ENCODE measurements at places on chromosomes 5 and 9.

GRCh38 chr9:126423142-126423915 lies 96.7 kb downstream of the MVB12B start:
- no peak for DNase-seq

DNA sequence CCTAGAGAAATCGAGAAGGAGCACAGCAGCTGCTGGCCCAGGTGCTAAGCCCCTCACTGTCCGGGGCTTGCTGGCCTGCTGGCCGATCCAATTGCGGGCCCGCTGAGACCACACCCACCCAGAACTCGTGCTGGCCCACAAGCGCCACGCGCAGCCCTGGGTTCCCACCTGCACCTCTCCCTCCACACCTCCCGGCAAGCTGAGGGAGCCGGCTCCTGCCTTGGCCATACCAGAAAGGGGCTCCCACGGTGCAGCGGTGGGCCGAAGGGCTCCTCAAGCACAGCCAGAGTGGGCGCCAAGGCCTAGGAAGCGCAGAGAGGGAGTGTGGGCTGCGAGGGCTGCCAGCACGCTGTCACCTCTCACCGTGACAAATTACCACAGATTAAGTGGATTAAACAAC lies 6.8 kb upstream of the BNC2 start:
- DNase-seq, result no peak

- no peak for DNase-seq
Measured at GRCh38 chr9:26231391-26231790, 553.1 kb upstream of the TUSC1 start.

DNA sequence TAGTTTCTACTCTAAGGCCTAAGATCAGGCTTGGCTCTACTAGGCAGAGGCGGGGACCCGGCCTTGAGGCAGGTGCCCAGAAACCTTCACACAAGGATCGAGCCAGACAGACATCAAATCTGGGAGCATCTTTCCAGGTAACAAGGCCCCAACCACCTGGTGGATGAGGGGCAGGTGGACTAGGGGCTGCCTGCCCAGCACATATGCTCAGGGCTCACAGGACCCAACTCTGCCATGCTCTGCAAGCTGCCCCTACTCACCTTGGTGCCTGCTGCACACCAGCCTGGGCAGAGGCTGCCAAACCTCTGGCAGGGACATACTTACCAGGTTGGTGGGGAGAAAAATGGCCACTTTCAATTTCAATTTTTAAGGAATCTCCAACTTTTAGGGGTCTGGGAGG lies 2.2 kb upstream of the ZNF618 start:
- DNase-seq, result no peak

- DNase-seq, result no peak
Measured at GRCh38 chr9:2838371-2839000, 5.4 kb downstream of the PUM3 start.

DNA sequence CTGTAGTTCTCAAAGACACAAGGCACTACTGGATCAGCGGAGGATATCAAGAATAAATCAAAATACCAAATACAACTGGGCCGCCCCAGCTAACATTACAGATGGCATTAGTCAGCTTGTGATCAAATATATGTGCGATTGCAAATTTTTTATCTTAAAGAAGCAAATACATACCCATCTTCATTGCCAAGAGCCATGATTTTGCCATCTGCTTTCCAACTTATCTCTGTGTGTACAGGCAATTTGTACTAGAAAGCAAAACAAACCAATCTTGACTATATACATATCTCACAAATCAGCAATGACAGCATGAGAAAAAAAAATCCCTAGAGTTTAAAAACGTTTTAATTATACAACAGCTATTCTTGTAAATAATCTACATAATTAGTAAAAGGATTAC lies 20.3 kb downstream of the GEMIN5 start:
- DNase-seq, result no peak

DNA sequence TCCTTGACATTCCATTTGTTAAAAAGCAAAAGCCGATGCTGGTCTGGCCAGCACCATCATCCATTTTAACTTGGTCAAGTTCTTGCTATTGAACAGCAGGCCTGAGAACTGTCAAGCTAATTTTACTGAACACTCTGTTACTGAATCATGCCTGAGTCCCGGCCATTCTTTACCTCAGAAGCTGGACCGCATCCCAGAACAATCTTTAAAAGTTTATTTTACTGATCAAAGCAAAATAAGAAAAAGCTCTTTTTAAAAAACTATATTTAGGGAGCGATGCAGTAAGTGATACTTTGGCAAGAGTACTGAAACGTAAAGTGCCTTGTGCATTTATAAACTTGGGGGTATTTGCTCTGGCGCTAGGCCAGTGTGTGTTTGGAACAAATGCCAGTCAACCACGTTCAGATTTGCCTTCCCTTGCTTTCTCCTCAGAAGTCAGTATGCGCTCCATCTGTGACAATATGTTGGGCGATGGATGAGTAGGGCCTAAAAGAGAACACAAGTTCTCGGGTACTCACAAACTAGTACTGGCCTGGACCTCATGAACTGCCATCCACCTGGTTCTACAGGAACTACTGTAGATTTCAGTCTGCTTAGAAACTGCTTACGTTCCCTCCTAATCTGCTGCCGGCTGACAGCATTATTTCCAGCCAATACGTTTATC lies 161.9 kb downstream of the MAPKAP1 start:
- DNase-seq, result no peak

- no peak for DNase-seq
Measured at GRCh38 chr5:4095918-4096630, 500.4 kb downstream of the IRX1 start.

DNA sequence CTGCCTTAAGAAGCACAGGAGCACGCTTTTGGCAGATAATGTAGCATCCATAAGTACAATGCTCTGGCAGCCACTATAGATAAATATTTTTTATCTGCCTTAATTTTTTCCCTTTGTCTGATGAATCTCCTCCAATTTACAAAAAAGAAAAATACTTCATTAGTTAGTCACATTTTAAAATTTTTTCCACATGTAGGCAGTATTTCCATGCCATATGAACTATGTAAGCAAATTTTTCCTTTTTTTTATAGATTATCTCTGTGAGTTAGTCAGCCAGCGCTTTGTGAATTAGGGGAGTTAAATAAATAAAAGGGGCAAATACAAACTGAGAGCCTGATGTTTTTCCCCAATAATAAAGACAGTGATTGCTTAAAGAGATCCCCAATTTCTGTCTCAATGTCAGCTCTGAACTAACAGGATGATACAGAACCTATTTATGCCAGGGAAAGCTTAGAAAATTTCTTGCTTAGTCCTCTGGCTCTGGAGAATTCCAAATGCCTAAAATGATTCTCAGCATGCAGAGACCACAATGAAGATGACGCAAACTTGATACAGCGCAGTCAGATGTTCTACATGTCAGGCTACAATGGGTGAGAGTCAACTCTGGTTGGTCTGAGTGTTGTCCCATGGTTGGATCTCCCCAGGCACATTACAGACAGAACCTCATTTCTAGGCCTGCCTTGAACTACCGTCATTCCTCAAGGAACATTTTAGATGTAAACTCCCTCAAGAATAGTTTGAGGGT lies 390.4 kb upstream of the CDH6 start:
- no peak for DNase-seq

DNA sequence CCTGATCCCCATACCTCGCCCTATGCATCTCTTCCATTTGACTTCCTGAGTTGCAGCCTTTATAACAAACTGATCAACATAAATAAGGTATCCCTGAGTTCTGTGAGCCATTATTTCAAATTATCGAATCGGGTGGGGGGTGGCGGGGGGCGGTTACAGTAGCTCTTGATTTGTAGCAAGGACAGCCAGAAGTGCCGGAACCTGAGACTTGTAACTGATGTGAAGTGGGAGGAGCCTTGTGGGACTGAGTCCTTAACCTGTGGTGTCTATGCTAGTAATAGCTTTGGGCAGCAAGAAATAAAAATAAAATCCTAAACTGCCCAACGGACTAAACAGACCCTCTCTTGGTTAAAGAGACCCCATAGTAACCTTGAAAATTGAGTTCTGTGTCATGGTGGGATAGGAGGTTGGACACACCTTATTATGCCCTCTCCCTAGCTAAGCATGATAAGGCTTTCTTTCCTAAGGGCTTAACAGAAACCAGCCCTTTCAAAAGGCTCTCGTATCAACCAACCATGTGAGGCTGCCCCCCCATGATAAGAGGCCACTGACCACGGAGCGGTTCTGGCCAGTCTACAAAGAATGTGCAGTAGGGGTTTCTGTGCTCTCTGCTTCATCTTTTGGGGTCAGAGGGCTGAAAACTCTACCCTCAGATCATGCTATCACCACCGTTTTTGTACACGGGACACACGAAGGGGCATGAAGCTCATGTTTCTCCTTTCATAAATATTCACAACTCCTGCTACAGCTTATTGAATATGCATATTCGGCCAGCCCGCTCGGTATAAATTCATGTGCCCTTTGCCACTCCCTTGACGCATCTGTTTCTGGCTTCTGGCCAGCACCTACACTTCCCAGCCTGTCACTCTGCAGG lies 39.5 kb upstream of the IQGAP2 start:
- DNase-seq, result no peak

GRCh38 chr9:74642376-74642775 lies 145.2 kb downstream of the RORB start:
- DNase-seq, result no peak

GRCh38 chr5:157603333-157604190 lies 28.0 kb upstream of the ADAM19 start:
- DNase-seq, result peak; percentile 64

GRCh38 chr5:2989517-2989916 lies 238.0 kb upstream of the IRX2 start:
- DNase-seq, result no peak

DNA sequence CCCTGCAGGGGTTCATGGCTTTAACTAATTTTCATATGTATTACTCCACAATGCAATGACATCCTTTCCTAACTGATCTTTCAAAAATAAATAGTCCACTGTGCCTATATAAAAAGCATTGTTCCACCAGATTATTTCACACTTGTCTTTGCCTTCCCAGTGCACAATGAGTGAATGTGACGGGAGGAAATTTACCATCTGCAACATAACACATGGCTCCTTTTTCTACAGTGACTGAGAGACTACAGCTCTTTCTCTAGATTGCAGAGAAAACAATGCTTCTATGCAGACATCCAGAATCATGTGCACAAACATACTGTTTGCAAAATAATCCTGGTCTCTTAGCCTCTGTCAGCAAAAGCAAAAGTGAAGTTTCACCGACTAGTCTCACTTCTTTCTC lies 483.7 kb upstream of the PIK3R1 start:
- DNase-seq, result no peak

All from GM04504 (cell line).